Hindlimb muscle (tissue), 1 donor: ENCODE measurements at places on chromosomes 2 and 18. TPM values are rescaled to one million over a fixed set of nuclear protein-coding genes. Genes with fewer than 3 reads are reported as not detected.

DNA sequence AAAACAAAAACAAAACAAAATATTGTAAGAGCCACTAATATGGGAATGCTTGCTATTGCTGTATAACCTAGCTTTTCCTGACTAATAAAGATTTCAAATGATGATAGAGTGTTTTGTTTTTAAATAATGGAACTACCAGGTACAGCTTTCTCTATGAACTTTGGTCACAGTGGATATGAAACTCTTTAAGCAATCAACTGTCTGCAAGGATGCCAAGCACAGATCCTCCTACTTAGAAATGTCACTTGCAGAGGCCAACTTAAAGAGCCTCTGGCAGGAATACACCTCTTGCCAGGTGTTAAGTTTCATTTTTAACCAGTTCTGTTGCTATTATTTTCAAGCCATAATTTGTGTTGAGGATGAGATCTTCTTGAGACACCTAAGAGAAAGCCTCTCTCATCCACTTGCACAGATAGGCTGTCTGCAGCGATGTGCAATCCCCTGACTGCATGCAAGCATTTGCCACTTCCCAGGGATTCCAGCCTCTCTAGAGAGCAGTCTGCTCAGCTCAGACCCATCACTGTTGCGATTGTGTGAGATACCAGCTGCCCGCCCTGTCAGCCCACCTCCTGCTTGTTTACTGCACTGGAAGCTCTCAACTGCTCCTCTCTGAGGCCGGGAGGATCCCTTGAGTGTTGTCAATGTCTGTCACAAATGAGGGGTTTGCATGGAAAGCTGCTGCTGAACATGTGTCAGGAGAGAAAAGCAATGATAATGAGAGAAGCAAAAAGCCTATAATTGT, 86.1 kb upstream of the SCG2 start:
- no peak for DNase-seq

The GPR35 gene
- 2.5 TPM for polyA plus RNA-seq

The MSTN gene
- polyA plus RNA-seq = 43.1 TPM

The SPHKAP gene
- polyA plus RNA-seq = 41.8 TPM

- peak; percentile 9 for DNase-seq
Measured at GRCh38 chr18:77671456-77672167, 422.0 kb downstream of the GALR1 start.

DNA sequence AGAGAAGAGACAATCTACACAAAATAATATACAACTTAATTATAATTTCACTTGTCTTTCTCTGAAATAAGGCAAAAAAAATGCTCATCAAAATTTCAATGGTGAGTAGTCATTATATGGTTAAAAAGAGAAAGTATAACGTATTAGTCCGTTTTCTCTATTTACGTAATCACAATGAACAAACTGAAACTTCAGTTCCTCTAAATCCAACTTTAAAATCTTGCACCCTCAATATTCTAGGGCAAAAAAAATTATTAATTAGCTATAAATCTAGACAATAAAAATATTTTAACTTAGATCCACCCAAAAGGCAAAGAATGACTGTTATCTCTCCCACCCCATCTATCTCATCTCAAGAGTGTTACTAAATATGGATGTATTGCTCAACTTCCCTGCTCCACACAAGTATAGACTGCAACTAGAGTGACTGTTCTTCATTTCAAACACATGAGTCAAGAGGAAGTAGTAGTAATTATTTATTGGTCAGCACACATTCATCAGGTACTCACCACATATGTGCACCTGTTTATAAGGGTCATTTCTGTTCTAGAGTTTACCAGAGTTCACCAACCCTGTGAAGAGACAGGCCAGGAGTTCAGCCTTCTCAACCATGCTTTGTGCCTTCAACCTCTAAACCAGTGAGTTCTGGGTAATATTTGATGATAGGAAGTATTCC, 36.4 kb downstream of the STK39 start:
- DNase-seq = no peak

The OSR1 gene
- polyA plus RNA-seq = 13.7 TPM
